ENCODE measurements at places on chromosomes 16 and 17.

GRCh38 chr16:1635070-1635469 is 22.9 kb downstream of the CRAMP1 start:
- DNase-seq, result no peak

DNA sequence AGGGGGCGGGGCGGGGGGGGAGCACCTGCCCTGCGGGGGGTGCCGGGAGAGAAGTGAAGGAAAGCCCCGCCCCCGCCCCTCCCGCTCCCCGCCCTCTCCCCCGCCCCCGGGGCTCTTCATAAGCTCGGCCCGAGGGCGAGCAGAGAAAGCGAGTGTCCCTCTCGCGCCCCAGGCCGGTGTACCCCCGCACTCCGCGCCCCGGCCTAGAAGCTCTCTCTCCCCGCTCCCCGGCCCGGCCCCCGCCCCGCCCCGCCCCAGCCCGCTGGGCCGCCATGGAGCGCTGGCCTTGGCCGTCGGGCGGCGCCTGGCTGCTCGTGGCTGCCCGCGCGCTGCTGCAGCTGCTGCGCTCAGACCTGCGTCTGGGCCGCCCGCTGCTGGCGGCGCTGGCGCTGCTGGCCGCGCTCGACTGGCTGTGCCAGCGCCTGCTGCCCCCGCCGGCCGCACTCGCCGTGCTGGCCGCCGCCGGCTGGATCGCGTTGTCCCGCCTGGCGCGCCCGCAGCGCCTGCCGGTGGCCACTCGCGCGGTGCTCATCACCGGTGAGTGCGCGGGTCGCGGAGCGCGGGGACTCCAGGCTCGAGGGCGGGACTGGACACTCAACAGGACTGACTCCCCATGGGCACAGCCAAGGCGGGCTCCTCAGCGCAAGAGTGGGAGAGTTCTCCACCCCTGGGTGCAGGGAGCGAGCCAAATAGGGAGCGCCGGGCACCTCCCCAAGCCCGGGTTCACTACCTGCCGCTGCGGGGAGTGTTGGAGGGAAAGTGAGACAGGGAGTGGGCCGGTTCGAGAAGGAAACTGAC is at the start of gene HSD11B2:
Gene HSD11B2, plus strand, starts transcription at position 145 of the 798 bp plus-strand sequence. Its CDS starts 128 bp downstream, at position 273.
- peak; percentile 62 for DNase-seq

- no peak for DNase-seq
These were observed 49.8 kb downstream of the MEAK7 start for GRCh38 chr16:84454611-84455010.

DNA sequence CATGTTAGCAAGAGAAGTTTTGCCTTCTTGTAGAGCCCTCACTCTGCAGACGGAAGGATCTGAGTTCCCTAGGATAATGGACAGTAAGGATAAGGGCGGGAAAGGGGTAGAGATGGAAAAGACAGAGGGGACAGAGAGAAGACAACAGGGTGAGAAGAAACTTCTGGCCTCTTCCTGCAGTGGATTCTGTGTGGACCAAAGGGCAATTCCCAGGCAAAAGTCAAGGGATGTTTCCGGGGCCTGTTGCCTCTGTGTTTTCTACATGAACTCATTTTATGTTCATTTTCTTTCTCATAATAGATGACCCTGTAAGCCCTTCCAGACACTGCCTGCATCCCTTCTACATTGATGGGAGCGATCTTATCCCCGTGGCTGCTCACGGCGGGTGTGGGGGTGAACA is 647 bp upstream of the TMEM238L start:
- DNase-seq, result no peak

- DNase-seq, result peak; percentile 22
These were observed 108.9 kb downstream of the ENGASE start for GRCh38 chr17:79183293-79184158.

DNA sequence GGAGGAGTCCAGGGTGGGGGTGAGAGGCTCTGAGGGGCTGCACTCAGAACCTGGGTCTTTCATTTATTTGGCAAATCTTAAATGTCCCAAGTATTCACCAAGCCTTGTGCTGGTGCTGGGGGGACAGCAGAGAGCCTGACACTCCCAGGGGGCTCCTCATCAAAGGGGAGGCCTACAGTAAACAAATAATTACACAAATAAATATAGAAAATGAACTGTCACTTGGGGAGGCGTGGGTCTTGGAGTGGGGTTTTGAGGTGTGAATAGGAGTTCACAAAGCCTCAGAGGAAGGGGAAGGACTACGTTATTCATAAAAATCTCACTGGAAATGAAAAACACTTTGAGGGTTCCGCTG is 15.2 kb upstream of the PRM1 start:
- DNase-seq, result no peak

- DNase-seq, result no peak
These were observed 32.1 kb downstream of the WSB1 start for GRCh38 chr17:27326051-27326450.

- DNase-seq, result no peak
These were observed 7.8 kb downstream of the IRX5 start for GRCh38 chr16:54938212-54939028.

DNA sequence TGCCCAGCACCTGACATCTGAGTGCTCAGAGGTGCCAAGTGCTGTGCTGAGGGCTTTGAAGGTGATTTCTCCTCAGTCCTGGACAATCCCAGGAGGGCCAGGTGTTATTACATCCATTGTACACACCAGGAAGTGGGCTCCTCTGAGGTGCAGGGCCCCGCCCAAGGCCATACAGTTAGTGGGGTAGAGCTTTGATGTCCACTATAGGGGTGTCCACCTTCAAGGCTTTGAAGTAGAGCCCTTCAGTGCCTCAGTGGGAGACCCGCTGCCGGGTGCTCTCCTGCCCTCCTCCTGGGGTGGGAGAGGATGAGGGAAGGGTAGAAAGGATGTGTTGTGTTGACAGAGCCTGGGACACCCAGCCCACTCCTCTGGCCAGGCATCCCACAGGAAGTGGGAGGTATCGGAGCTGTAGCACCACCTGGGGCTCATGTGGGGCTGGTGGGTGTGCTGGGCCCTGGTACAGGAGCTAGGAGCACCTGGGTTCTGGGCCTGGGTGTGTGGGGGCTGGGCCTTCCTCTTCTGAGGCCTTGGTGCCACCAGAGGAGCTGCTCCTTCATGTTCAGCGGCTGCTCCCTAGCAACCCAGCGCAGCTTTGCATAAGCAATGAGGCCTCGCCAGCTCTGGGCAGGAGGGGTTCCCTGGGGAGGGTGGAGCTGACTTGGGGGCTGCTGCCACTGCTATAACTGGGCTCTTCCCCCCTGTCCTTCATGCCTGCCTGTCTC is 7.4 kb downstream of the LASP1 start:
- no peak for DNase-seq

- no peak for DNase-seq
These were observed 26.1 kb upstream of the TOB1 start for GRCh38 chr17:50892101-50892776.

GRCh38 chr16:5835876-5836275 is 738.3 kb upstream of the EEF2KMT start:
- no peak for DNase-seq

DNA sequence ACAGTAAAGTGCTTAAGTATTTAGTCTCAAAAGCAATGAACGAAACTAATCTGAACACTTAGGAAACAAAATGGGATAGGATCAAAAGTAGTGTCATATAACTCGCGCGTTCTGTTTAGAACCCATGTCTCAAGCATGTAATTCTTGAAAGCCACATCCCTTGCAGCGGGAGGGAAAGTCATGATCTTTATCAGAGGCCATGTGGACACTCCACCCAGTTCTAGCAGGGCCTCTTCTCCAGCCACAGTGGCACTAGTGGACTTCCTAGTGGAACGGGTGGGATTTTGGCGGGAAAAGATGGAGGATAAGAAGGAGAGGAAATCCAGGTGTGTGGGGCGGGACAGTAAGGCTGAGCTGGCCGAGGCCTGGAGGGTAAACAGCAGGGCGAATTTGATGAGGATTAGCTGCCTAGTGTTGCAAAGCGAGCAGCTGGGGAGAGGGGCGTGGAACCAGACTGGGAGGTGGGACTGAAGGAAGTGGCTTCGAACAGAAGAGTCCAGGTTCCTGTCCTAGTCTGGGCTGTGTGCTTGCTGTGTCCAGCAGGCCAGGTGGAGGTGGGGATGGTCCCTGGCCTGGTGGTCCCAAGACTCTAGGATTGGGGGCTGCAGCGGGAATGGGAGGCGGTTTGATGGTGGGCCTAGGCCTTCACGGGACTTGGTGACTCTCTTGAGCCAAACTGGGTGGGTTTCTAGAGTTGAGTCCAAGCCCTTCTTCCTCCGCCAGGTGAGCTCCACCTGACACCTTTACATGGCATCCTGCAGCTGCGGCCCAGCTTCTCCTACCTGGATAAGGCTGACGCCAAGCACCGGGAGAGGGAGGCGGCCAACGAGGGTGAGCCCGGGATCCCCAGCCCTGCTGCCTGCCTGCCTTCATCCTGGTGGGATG is 15.9 kb downstream of the POLR3E start:
- no peak for DNase-seq

DNA sequence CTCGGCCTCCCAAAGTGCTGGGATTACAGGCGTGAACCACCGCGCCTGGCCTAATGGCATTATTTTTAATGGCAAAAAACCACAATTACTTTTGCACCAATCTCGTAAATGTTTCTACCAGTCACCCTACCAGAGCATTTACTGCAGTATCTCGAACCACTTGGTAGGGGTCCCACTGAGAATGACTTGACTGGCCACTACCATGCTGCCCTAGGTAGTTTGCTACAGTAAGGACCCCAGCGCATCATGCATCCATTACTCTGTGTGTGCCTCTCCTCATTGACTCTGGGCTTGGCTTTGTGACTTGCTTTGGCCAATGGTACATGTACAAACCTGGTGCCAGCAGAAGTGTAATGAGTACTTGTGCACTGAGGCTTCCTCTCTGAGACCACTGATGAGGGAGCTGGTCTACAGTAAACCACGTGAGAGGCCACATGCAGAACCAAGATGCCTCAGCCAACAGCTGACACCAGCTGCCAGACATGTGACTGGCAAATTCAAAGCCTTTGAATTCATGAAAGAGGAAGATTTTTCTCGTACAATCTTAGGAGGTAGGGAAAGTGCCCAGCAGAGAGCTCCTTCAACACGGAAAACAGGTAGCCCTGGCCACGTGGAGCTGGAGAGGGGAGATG is 421.7 kb upstream of the C16orf82 start:
- no peak for DNase-seq

GRCh38 chr17:69412251-69412671 is 2.2 kb upstream of the MAP2K6 start:
- no peak for DNase-seq

- DNase-seq, result peak; percentile 60
These were observed 53.0 kb downstream of the RPA1 start for GRCh38 chr17:1882836-1883235.

DNA sequence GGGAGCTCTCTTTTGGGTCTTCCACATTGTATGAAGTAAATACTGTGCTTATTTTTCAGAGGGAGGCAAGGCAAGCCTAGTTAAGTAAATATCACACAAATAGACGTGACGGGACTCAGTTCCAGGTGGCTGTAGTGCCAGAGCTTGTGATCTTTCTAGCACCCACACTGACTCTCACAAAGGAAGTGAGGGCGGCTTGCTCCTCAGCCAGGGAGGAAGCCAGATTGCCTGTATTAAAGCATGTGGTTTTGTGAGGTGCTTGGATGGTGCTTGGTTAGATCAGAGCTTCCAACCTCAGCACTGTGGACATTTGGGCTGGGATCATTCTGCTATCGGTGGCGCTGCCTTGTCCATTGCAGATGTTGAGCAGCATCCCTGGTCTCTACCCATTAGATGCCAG is 80.1 kb downstream of the VAT1L start:
- no peak for DNase-seq

GRCh38 chr16:51753467-51754127 is 602.5 kb upstream of the SALL1 start:
- DNase-seq, result no peak

GRCh38 chr16:55503726-55504550 is 4.9 kb upstream of the LPCAT2 start:
- DNase-seq, result no peak

DNA sequence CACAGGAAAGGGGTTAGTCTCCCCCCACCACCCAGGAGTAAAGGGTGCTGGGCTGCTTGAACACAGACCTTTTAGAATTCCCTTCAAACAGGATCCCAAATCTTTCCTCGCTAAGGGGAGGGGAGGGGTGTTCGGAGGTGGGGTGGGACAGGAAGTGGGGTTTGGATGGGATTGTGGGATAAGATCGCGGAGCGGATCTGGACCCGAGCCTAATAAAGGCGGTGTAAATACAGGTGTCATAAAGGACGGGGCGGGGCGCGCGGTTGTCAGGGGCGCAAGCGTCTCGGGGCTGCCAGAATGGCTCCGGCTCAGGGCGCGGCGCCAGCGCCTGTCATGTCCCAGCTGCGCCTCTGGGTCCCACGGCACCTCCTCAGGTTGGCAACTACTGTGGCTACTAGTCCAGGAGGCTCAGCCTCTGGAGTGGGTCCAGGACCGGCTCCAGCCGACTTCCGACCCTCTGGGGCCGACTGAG is 59.8 kb upstream of the FBXO47 start:
- peak; percentile 28 for DNase-seq

GRCh38 chr16:28555561-28555960 is 1.8 kb downstream of the SGF29 start:
- no peak for DNase-seq

DNA sequence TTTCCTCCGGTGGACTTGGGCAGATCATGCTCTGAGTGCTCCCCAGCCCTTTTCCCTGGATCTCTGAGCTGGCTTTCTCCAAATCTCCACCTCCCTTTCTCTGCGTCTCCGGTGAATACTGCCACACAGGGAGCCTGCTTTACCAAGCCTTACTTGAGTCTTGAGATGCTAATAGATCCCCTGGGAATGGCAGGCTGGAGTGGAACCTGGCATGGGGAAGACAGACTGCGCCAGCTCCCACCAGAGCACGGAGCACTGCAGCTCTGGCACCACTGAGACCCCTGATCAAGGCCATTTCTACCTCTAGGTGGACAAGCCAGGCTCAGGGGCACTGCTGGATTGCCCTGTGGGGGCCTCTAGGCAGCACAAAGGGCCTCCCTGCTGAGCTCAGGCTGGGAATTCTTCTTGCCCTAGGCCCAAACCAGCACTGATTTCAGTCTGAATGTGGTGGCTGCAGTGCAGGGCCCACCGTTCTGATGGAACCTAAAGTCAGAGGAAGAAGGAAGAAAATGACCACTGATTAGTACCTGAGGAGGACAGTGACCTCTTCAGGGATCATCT is 74.3 kb upstream of the CRHR1 start:
- DNase-seq, result no peak

GRCh38 chr17:13337864-13338371 is 263.8 kb downstream of the HS3ST3A1 start:
- peak; percentile 51 for DNase-seq
